Thoracic aorta (tissue), 2 donors: ENCODE measurements at places on chromosomes 1 and 21. TPM values are rescaled to one million over a fixed set of nuclear protein-coding genes. Genes with fewer than 3 reads are reported as not detected.

DNA sequence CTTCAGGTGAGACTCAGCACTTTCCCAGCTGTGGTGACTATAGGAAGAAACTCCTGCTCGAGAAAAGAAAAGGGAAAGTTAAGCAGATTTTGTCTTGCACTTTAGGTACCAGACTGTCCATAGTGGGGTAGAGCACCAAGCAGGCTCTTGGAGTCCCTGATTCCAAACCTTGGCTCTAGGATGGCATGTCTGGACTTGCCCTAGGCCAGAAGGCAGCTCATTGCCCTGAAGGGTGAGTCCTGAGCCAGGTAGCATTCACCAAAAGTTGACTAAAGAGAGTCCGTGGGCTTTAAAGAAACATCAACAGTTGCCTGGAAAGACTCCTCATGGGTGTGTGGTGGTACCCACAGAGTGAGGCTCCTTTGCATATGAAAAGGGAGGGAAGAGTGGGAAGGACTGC lies 145.2 kb upstream of the SNX7 start:
- no peak for DNase-seq

- no peak for DNase-seq
These were observed 1013.8 kb downstream of the PLA2G4A start for GRCh38 chr1:187842406-187843165.

DNA sequence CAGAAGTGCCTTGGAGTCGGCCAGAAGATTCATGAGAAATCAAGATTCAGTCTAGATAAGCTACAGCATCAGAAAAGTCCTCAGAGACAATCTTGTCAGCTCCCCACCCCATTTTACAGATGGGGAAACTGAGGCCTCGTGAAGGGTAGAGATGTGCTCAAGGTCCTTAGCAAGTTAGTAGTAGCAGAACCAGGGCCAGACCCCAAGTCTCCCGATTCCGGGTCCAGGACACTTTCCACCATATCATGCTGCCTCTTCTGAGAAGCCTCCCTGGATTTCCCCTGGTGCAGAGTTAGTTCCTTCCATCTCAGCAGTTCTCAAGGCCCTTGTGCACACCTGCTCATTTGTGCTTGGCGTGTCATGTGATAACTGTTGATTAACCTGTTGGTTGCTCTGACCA lies 91.5 kb upstream of the ACTL8 start:
- DNase-seq: no peak

GRCh38 chr21:45423201-45423955 lies 18.4 kb downstream of the COL18A1 start:
- no peak for DNase-seq

- DNase-seq: no peak
These were observed 48.6 kb downstream of the CD34 start for GRCh38 chr1:207862241-207862787.

GRCh38 chr1:68723791-68724190 lies 226.9 kb upstream of the DEPDC1 start:
- DNase-seq: no peak

DNA sequence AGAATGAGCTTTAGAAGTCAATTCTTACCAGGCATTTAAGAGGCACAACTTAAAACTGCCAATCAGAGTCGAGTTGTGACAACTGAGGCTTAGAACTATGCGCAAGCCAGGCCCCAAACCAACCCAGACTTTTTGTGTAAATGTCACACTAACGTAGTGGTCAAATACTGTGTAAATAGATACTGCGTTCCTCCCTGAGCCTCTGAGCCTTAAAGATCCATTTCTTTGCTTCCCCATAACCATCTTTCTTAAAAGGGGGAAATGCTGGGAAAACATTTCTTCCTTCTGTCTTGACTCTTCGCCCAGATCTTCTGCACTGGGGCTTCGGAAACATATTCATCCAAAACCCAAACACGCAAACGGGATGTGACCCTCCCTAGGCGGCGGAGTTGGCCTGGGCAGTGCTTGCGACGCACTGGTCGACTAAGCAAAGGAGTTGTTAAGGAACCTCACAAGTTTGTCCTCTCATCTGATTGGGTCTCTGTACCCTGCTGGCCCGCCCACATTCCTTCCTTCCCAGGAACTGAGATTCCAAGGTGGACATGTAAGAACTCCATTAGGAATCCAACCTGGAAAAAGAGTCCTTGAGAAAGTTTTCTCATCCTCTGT lies 2.6 kb downstream of the ADAMTS5 start:
- no peak for DNase-seq

DNA sequence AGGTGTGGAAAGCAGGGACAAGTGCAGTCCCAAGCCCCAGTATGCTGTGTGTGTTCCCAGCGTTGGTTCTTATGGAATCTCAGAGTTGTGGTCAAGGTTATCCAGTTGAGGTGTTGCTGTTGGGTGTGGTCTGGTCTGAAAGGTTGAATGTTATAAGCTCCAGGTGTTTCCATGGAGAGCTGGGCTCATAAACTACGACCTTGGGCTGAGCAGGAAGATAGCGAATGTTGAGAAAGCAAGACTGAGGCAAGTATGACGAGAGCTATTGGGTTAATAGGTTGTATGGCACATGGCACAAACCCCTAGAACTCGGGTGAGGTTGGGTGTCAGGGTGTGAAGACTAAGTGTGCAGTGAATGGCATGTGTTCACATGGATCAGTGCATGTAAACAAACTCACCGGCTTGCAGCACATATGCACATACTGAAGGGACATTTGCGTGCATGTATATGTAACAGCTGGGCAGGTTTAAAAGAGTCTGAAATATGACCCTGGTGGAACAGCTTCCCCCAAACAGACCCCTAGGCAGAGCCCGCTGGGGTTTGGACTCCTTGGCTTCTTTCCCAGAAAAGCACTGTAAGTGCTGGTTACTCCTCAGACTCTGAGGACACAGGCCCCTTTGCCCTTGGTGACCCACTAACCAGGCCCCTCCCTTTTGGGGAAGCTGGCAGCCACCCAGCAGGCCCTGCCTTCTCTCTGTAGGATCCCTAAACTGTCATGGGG lies 117.5 kb downstream of the NAV1 start:
- no peak for DNase-seq

GRCh38 chr1:25023826-25024225 lies 93.8 kb upstream of the RUNX3 start:
- no peak for DNase-seq

AGT gene
- total RNA-seq: 42.0 TPM

MPC2 gene
- 33.8 TPM for total RNA-seq

VCAM1 gene
- total RNA-seq: 42.4 TPM

TNFRSF9 gene
- not detected for total RNA-seq

SMPDL3B gene
- total RNA-seq: not detected

H6PD gene
- total RNA-seq: 80.6 TPM

BMP8A gene
- total RNA-seq: not detected

FTCD gene
- 0.27 TPM for total RNA-seq

OPN3 gene
- 13.4 TPM for total RNA-seq
